G401 (cell line): ENCODE measurements at places on chromosomes 16 and 17. TPM values are rescaled to one million over a fixed set of nuclear protein-coding genes. Genes with fewer than 3 reads are reported as not detected.

The CA7 gene
- total RNA-seq = not detected in 2 replicates

- DNase-seq = no peak
Observed at GRCh38 chr17:71505981-71506380, 614.8 kb upstream of the SOX9 start.

DNA sequence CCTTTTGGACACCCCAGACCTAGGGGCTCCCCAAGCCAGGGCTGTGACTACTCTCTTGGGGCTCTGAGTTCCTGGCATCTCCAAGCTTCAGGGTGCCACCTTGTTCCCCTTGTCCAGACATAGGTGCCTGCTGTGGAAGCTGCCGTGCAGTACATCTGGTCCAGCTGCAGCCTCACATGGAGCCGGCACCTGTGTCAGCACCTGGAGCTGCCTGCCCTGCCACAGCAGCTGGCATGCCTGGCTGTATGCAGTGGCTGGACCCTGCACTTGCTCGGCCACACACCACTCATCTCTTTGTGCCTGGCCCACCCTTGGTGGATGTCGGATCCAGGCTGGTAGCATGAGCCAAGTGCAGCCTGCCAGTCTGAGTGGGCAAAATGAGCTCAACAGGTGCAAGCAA lies 775.8 kb downstream of the CDH11 start:
- no peak for DNase-seq

GRCh38 chr16:1492923-1493745 lies at the start of gene TELO2:
Gene TELO2 (plus strand): TSS chr16:1493360. CDS start chr16:1494282, 922 bp downstream.
- DNase-seq = peak; percentile 78

GRCh38 chr17:50079334-50080095 lies 15.6 kb upstream of the PDK2 start:
- no peak for DNase-seq

- DNase-seq = no peak
Observed at GRCh38 chr16:23949630-23950290, 114.0 kb downstream of the PRKCB start.

DNA sequence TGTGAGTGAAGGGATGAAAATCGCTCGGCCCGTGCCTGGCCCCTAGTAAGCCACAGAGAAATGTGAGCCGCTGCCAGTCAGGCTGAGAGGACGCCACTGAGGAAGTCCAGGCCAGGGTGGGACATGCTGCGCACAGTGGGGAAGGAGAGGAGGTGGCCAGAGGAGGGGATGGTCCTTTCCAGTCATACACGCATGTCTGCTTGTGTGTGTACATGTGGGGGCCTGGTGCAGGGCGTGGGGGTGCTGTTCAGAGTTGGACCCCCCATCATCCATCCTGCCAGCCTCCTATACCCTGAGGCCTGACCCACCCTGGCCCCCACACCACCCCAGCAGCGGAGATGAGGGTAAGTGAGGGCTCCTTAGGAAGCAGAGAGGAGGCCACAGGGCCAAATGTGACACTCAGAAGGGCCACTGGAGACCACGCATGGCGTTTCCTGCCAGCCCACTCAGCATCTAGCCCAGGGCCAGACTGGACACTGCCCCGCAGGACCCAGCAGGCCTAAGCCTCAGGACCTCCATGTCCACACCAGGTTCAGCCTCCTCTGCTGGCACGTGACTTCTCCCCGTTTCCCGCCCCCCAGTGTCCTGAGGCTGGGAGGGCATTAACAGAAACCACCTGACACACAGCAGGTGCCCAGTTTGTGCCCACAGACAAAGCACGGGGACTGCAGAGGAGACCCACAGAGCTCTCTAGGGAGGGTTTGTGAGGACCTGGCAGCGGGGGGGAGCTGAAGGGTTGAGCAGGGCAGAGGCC lies 7.0 kb downstream of the DOC2A start:
- DNase-seq = no peak

DNA sequence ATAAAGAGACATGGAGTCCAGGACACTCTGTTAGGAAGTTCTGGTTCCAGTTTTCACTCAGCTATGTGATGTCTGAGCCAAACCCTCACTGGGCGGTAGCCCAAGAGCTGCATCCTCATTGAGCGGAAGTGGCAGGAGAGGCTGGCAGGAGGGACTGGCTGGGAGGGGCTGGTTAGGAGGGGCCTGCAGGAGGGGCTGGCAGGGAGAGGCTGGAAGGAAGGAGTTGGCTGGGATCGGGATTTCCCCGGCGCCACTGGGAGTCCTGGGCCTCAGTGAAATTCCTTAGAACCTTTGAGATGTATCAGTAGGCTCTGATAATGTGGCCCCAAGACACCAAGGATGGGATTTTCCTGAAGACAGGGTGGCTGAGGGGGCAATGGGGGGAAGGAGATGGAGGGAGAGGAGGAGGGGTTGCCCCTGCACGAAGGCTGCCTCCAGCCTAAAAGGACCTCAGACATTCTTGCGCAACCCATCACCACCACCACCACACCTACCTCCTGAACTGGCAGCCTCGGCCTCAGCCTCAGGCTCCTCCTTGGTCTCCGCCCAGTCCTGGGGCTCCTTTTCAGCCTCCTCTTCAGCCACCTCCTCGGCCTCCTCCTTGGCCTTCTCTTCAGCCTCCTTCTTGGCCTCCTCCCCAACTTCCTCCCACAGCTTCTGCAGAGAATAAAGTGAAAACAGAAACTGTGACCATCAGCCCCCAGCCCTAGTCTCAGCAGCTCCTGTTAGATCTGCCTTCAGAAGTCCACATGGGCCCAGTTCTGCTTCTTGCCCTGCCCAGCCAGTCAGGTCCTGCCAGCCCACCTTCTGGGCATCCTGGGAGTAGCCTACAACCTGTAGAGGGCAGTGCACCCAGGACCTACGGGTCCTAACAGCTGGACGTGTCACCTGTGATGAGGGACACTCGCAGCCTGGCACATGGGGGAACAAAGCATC lies 31.7 kb downstream of the CNGB1 start:
- DNase-seq = peak; percentile 2
